ENCODE measurements at places on chromosomes 6 and 20.

DNA sequence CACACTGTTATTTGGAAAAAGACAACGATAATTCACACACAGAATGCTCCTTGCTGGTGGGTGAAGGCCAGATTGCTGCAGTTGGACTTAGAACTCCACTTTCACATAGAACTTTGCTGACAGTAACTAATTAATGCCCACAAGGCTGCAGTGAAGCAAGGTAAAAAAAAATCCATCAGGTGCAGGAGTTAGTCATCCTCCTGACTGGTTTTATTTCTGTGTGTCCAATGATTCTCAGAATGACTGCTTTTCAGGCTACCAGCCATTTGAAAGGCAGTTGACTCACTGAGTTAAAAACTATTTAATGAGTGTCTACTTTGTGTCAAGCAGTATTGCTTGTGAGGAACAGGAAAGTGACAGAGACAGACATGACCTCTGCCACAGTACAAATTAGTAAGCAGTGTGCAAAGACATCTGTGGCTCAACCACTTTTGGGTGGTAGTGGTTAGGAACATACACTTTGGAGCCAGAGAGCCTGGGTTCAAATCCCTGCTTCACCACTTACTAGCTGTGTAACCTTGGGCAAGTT is 41.9 kb downstream of the ELOVL5 start:
- DNase-seq, result no peak

DNA sequence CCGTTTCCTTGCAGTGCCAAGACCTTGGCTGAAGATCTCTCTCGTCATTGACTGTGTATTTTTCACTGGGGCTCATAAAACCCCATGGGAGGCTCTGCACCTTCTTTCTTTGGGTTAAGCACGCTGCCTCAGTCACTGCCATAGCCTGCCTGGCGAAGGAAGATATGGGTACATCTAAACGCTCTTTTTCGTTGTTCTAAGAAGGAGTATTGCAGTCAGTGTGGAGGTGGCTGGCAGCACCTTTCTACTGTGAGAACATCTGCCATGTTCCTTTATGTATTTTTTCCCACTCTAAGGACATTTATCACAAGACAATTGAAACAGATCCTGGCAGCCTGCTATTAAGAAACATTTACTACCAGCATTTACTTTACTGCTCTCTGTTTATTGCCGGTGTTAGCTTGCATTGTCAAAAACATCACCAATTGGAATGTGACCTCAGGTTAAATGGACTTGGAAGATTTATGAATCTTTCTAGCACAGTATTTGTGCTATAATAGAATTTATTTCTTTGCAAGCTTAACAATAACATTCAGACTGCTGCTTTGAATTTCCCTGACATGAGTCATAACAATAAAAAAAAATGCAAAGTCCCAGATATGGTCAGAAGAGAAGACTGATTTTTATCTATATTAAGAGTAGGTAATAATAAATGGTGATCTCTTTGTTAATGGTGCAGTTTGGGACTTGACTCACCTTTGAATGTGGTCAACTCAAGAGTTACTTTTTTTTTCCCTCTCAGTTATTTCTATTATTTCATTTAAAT is 62.2 kb upstream of the CLDN20 start:
- DNase-seq, result no peak

DNA sequence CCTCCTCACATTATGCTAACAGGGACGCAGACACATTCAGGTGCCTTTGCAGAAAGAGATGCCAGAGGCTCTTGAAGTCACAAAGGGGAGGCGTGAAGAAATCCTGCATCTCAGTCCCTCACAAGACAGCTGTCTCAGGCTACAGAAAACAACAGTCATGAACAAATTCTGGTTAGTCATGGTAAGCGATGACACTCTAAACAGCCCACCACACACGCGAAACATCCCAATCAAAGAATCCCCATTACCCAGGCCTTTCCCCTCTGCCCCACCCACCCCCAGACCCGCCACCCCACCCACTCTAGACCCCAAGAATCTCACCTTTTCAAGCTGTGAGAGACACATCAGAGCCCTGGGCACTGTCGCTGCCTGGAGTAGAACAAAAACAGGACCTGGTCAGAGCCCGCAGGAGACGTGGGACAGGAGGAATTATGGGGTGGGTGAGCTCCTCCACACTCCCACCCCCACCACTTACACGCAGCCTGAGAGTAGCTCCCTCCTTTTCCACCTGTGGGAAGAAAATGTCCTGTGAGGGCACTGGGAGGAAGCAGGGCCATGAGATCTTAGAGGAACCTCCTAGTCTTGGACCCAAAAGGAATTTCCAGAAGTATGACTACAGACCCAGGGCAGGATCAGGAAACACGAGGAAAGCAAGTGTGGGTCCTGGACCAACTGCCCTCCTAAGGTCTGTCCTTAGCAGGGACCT is 2.7 kb downstream of the HLA-B start:
- DNase-seq, result no peak

DNA sequence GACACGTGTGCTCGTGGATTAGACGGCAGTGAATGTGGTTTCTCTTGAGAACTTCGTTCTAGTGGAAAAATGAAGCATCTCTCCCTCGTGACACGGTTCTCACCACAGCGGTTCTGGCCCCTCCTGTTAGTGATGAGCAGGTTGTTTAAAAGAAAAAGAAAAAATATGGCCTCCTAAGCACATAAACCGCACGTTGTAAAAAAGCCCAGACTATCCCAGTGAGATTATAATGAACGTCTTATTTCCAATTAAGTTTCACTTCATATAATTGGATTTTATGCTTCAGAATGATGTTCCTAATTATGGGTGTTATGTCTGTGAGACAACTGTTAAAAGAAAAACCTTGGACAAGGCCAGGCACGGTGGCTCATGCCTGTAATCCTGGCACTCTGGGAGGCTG is 74.5 kb upstream of the FRMD1 start:
- DNase-seq, result no peak

- DNase-seq, result peak; percentile 36
These were observed 32.3 kb downstream of the YTHDF1 start for GRCh38 chr20:63183422-63184146.

DNA sequence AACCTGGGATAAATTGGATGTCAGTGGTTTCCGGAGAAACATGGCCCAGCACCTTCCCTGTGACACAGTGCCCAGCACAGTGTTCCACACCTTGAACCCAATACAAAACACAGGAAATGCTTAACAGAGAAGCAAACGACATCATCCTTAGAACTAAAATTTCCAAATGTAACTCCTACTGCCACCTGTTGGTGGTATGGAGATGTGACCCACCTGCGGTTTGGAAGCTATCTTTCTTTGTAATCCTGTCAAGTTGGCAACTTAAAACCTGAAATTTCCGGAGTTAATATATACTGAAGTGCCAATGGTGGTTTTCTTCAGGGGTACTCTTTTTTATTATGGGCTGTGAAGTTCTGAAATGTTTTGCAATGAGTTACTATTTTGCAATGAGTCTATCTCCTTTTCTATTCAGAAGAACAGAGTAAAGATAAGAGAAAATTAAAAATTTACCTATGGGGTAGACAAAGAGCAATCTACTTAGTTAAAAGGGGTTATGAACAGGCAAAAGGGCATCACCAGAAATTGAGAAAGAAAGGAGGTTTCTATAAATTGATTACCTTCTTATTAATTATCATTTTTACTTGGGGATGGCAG is 658.8 kb downstream of the PTPRT start:
- DNase-seq, result no peak
